Stimulated activated CD4-positive, alpha-beta T cell treated with anti-CD3 and anti-CD28 coated beads, Interleukin-4, amount 100 ng/mL, for 1 hour (primary cell): ENCODE measurements at places on chromosomes 6 and 20.

- no peak for DNase-seq
Measured at GRCh38 chr6:45467853-45468252, 90.1 kb upstream of the SUPT3H start.

- DNase-seq = no peak
Measured at GRCh38 chr6:166650824-166651807, 24.1 kb upstream of the RPS6KA2 start.

GRCh38 chr6:33440649-33441309 is 13.6 kb upstream of the ZBTB9 start:
- DNase-seq = no peak

DNA sequence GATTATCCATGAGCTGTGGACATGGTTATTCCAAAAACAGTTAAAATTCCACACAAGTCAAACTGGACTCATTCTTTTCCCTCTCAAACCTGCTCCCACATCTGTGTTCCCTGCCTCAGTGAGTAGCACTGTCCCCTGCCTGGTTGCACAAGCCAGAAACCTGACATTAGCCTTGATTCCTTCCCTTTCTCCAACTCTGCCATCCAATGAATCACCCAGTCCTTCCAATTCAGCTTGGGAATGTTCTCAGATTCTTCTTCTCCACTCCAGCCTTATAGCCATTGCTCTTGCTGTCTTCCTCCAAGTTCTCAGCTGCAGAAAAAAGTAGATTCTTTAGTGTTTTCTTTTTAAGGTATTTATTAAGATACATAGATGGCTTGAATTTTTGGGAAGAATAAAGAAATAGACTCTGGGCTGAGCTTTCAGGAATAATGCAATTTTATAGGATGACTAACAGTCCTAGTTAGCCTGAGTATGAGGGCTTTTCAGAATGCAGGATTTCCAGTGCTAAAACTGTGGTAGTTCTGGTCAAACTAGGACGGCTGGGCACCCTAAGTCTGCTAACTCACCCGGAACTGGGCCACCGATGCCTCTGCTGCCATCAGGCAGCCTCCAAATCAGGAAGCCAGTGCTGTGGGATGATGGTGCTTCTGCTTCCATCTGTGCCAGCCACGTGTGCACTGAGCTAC is 18.2 kb upstream of the SASH1 start:
- no peak for DNase-seq

- DNase-seq = no peak
Measured at GRCh38 chr6:132685009-132685408, 26.0 kb upstream of the TAAR1 start.

DNA sequence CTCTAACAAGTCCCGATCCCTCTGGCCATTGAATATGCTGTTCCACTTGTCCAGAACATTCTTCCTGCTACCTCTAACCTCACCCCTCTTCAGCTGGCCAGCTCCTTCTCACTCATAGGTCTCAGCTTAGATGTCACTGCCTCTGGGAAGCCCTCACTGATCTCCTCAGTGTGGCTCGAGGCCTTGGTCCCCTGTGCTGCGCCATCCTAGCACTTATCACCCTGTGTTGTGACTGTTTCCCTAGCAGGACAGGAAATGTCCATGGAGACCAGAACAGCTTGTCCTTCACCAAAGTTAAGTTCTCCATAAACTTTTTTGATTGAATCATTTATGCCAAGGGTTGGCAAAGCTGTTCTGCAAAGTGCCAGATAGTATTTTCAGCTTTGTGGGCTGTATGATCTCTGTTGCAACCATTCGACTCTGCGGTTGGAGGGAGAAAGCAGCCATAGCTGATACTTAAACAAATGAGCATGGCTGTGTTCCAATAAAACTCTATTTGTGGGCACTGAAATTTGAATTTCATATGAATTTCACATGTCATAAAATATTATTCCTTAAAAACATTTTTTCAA is 6.5 kb upstream of the BNIP5 start:
- no peak for DNase-seq

- no peak for DNase-seq
Measured at GRCh38 chr20:52056203-52057062, 135.1 kb downstream of the ZFP64 start.

GRCh38 chr20:24985802-24986201 is 6.7 kb downstream of the APMAP start:
- no peak for DNase-seq

- no peak for DNase-seq
Measured at GRCh38 chr6:137487869-137488149, 6.4 kb downstream of the OLIG3 start.

- no peak for DNase-seq
Measured at GRCh38 chr6:148893481-148893880, 146.7 kb downstream of the UST start.

- DNase-seq = no peak
Measured at GRCh38 chr6:43996618-43997344, 130.5 kb downstream of the MRPL14 start.

DNA sequence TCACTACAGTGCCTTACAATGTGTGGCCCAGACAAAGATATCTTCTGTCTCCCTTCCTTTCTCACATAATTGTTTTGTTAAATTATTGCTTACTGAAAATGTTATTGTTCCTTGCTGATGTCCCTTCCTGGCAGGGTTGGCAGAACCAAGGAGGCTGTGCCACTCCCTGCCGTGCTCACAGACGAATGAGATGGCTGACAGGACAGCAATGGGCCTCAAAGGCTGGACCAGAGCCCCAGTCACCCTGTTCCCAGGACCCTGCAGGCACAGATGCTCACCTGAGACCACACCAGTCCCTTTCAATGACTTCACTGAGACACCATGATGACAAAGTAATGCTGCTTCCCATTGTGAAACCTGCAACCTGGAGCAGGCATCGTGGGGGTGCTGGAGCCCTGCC is 375.1 kb downstream of the HACE1 start:
- DNase-seq = no peak
